SW 1271 (cell line): ENCODE measurements at places on chromosomes 6 and 20.
A peak's percentile ranks its signal among the peaks of the same experiment; 100 is the strongest.

GRCh38 chr6:91407706-91408105 is 820.8 kb upstream of the MAP3K7 start:
- DNase-seq, result no peak

DNA sequence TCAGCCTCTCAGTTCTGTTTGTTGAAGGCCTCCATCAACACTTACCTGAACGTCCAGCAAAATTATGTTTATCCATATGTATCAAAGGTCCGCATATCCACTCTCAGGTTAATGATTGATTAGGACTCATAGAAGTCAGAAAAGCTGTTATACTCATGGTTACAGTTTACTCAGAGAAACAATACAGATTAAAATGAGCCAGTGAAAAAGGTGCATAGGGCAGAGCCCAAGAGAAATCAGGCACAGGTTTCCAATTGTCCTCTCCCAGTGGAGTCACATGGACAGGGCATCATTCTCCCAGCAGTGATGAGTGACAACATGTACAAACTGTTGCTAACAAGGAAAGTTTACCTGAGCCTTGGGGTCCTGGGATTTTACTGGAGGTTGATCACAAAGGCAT is 36.2 kb downstream of the THEMIS start:
- DNase-seq, result no peak

DNA sequence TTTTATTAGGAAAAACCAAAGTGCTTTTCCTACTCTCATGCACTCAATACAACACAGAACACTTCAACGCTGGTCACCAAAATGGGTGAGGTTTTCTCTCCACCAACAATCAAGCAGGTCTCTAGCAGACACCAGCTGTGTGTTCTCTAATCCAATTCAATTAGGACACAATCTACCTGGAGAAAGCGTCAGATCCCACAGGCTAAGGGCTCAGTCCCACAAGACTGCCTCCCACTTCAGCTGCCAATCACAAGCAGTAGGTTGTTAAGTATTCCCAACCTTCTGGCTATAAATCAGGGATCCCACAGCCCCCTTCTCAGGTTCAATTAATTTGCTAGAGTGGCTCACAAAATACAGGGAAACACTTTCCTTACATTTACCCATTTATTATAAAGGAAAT is 47.7 kb downstream of the STMND1 start:
- no peak for DNase-seq

GRCh38 chr6:30600451-30600961 is 16.5 kb downstream of the PPP1R10 start:
- no peak for DNase-seq

DNA sequence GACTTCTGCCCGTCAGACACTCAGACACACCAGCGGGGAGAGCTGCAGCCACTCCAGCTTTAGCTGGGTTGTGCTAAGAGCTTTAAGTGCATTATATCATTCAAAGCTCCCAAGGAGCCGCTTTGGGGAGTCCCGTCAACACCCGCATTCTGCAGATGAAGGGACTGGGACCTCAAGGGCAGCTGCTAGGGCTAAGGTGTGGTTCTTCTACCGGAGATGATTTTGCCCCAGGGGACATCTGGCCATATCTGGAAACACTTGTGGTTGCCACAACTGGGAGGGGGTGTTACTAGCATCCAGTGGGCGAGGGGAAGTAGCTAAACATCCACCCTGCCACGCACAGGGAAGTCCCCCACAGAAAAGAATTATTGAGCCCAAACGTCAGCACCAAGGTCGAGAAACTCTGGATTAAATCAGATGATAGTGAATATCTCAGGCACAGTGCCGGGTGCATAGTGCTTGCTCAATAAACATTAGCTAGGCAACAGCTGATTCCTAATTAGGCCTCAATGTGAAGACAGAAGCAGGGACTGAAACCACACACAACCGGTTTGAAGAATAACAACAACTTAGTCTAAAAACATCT is 29.6 kb downstream of the PMEPA1 start:
- DNase-seq, result no peak

GRCh38 chr6:126039284-126039683 is 52.9 kb downstream of the TRMT11 start:
- DNase-seq, result peak; percentile 19

DNA sequence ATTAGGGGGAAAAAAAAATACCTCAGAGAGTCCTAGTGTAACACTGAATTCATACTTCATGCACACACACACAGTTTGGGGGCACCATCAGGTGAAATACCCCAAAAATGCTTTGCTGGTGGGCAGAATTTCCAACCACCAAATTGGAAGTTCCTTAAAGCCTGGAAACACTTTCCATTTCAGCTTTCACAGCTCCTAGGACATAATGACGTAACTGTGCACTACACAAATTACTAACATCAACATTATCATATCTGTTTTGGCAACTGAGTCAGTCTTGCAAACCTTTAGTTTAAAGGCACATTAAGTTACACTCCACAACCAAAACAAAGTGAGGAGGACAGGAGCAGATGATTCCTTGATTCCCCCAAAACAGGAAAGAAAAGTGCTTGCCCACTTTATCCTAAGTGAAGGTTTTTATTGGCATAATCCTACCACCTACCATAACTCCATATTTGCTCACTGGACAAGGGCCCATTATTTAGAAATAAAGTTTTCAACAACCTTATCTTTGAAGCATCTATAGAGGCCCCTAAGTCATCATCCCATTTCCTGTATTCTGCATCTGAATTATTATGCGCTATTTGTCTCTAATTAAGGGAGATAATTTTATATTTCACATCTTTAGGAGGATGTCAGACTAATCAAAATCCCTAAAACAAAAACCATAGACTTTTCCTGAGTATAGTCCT is 3.4 kb downstream of the MBOAT1 start:
- DNase-seq, result no peak

- no peak for DNase-seq
Observed at GRCh38 chr6:13260831-13261230, 67.5 kb downstream of the TBC1D7 start.

- no peak for DNase-seq
Observed at GRCh38 chr20:13625304-13625979, 13.3 kb downstream of the TASP1 start.

GRCh38 chr6:53894091-53894490 is 99.3 kb downstream of the LRRC1 start:
- no peak for DNase-seq

- no peak for DNase-seq
Observed at GRCh38 chr6:77073410-77073760, 389.9 kb downstream of the HTR1B start.

DNA sequence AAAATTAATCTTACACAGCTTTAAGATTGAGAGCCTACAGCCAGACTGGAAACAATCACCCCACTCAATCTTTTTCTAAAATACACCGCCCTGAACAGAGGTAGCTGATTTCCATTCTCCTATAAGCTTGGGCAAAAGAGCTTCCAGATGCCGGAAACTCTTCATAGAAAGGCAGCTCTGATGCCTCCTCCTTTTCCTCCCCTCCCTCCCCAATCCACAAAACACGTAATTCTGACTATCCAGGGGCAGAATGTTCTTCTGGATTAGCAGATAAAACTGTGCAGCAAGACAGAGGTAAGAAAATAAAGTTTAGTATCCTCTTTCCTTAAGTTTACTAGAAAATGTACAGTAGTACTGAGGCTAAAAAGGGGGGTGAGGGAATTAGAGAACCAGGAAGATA is 15.8 kb downstream of the ADNP start:
- no peak for DNase-seq

DNA sequence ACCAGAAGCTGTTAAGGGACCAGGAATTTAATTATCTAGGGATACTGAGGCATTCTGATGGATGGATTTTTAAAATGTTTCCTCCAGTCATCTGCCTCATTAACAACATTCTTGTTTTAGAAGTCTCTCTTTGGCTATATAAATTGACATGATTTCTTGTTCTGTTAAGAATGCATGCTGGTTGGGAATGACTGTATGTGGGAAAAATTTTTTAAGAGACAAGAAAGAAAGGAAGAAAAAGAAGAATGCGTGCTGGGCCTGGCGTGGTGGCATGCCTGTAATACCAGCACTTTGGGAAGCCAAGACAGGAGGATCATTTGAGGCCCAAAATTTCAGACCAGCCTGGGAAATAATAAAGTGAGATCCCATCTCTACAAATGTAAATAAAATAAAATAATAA is 203.6 kb downstream of the GJA1 start:
- DNase-seq, result no peak

GRCh38 chr6:3429211-3429610 is 27.6 kb downstream of the SLC22A23 start:
- no peak for DNase-seq

GRCh38 chr20:33262658-33263065 is 20.4 kb upstream of the BPIFB1 start:
- DNase-seq, result peak; percentile 79

GRCh38 chr6:169689287-169689686 is 12.5 kb downstream of the WDR27 start:
- no peak for DNase-seq

DNA sequence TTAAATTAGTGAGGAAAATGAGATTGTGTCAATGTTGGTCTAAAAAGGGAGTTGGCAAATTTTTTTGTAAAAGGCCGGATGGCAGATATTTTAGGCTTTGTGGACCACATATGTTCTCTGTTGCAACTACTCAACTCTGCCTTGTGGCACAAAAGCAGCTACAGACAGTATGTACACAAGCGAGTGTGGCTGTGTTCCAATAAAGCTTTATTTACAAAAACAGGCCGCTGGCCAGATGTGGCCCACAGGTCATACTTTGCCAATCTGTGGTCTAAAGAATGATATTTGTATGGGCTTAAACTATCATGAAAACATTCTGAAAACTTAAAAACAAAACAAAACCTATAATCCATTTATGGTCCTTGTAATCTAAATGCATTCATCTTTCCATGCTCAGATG is 228.3 kb downstream of the CLIC5 start:
- no peak for DNase-seq

- DNase-seq, result no peak
Observed at GRCh38 chr20:14413835-14414234, 76.4 kb upstream of the FLRT3 start.

GRCh38 chr6:96947055-96947454 is 22.5 kb downstream of the KLHL32 start:
- DNase-seq, result no peak

GRCh38 chr6:79257381-79258205 is 23.1 kb upstream of the HMGN3 start:
- peak; percentile 17 for DNase-seq

DNA sequence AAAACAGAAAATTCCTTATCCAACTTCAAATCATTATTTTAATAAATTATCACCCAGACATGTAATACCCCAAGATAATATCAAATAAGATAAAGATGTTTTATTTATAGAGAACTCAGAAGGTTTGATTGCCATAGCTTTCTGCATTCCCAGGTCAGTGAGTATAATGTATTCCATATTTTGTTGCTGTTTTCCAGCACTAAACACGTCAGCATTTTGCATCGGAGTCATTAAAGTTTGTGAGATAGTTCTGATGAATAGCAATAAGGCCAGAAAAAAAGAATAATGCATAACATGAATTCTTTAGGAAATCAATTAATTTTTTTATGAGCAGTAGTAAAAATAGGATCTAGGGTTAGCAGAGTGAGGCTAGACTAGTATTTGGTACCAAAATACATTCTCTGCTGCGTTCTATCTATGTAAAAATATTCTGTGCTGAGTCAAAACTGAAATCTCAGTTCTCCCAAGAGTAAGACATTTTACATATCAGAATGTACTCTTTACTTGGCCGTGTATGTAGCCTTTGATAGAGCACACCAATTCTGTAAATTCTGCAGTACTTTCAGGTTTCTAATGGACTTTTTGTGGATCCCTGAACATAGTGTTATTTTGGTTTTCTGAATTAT is 269.9 kb upstream of the AGPAT4 start:
- no peak for DNase-seq

GRCh38 chr6:15593798-15594197 is 69.0 kb downstream of the DTNBP1 start:
- DNase-seq, result no peak

DNA sequence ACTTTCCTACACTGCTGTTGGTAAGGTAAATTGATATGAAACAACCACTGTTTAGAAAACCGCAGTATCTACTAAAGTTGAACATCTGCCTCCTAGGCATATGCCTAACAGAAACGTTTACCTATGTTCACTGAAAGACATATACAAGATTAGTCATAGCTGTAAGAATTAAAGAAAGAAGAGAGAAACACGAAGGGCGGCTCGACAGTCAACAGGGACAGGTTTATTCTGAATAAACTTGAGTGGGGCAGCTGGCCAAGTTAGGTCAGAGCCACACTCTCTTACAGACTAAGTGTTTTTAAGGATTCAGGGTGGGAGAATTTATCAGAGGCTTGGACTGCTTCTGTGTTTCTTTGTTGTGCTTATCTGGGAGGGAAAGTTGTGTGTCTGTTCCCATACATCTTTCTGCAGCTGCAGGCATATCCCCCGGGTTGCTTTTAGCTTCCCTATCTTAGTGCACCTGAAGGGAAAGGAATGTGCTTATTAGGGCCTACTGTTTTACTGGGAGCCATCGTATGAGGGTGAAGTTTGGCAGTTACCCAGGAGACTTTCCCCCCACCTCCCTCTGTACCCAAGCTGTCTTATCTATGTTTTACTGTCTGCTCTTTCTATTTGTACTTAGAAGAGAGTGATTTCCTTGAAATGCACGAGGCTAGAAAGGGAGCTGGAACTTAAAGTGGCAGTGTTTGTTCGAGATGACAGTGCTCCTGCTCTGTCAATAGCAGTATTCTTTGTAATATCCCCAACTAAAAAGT is 20.4 kb downstream of the PROCR start:
- no peak for DNase-seq

GRCh38 chr20:10201321-10201870 is 17.2 kb upstream of the SNAP25 start:
- DNase-seq, result no peak

DNA sequence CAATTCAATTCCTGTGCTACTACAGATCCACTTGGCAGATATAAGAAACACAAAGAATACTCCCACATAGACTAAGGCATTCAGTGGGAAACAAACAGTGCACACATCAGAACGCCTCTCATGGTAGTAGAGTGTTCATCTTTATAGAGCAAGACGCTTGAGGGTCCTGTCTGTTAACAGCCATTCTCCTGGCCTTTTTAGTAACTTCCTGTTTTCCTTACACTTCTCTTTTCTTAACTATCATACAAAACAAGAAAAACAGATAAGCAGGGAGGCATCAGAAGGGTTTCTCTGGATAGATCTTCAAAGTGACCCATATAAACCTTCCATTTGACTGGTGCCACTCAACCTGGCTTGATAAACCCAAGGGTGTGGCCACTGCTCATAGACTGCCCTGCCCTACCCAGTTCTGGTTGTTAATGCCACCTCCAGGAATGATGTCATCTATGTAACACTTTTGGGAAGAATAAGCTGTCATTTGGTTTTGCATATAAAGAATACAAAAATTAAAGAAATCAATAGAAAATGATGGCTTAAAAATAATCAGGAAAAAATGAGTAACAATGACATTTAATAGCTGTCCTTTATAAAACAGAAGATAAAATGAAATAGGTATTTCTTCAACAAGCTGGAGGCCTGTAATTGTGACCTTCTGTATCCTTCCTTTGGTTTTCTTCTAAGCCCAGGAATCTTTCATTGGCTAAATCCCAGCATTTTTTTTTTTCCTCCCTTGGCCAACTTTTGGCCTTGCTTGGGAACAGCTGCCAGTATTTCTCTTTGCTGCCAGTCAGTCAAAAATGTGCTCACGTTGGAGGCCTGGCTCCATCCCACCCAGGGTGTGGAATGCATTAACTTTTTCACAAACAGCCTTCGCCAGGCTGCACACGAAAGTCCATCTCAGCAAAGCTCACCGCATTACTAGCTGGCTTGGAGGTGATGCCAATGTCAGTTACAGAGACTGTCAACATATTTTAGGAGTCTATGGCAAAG is 103.5 kb downstream of the GJA10 start:
- DNase-seq, result no peak

- DNase-seq, result no peak
Observed at GRCh38 chr6:165081944-165082532, 227.4 kb downstream of the C6orf118 start.

- no peak for DNase-seq
Observed at GRCh38 chr6:141830530-141830929, 302.2 kb upstream of the GJE1 start.
